ENCODE measurements at places on chromosomes 7 and 10. TPM values are rescaled to one million over a fixed set of nuclear protein-coding genes. Genes with fewer than 3 reads are reported as not detected.

DNA sequence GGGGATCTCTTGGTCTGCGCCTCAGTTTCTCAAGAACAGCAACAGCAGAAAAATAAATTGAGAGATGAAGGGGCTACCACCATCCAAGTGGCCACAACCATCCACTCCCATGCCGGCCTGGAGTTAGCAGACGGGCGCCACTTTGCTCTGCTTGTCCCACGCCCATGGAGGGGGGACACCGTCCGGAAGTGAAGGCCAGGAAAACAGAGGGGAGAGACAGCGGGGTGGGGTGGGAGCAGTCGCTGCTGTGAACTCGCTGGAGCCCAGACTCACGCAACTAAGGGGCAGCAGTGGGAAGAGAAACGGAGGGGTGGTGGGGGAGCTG is 135.4 kb downstream of the KIF20B start:
- no peak for DNase-seq

- DNase-seq: no peak
Measured at GRCh38 chr7:67547183-67547907, 550.7 kb downstream of the TYW1 start.

Gene KLLN
- total RNA-seq: 5.1 TPM

GRCh38 chr10:98411166-98411565 is 3.8 kb downstream of the PYROXD2 start:
- no peak for DNase-seq

GRCh38 chr10:119863951-119864565 is 8.6 kb downstream of the MCMBP start:
- no peak for DNase-seq

GRCh38 chr10:80480852-80481251 is 26.7 kb downstream of the TSPAN14 start:
- no peak for DNase-seq

Gene ADO
- 15.4 TPM for total RNA-seq

DNA sequence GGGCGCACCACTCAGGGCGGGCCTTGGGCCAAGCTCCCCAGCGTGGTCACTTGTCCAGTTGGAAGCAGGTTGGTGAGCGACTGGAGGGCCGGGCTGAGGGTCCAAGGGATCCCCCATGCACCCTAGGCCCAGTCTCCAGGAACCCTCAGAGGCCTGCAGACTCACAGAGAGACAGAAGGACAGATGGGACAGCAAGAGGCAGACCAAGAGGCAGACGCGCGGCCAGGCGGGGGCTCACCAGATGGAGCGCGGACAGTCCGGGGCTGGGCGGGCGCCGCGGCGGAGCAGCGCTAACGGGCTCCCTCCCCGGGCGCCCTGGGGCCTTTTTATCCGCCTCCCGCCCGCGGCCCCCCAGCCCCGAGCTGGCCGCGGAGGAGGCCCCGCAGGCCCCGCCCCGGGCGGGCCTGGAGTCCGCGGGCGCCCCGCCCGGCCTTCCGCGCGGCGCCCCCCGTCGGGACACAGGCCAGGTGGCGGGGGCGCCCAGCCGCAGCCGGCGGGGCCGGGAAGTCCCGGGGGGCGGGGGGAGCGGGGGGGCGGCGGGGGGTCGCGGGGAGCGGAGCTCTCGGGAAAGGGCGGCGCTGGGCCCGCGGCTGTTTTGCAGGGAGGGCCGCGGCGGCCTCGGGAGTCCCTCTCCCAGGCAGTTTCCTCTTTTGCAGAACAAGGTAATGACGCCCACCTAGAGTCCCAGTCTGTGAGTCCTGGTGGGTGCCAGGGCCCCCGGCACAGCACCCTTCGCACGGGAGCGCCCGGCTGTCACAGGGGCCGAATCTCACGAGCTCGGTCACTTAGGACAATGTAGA is at the start of gene LOXL4:
LOXL4 (minus strand) TSS at position 301 of the 800 bp plus-strand sequence. CDS start 5,175 bp downstream, outside the sequence.
- peak; percentile 56 for DNase-seq

DNA sequence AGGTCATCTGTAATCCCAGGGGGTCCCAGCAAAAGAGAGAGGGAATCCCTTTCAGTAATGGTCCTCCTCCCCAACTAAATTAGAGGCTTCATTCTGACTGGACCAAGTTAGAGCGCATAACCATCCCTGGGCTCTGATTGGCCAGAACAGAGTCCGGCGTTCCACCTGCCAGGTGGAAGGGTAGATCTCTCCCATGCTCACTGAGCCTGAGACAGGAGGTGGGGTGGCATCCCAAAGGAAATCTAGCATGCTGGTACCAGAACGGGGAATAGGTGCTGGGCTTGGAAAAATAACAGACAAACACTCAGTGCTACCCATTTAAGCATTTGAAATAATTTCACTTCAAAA is 21.0 kb upstream of the TSPAN33 start:
- no peak for DNase-seq

DNA sequence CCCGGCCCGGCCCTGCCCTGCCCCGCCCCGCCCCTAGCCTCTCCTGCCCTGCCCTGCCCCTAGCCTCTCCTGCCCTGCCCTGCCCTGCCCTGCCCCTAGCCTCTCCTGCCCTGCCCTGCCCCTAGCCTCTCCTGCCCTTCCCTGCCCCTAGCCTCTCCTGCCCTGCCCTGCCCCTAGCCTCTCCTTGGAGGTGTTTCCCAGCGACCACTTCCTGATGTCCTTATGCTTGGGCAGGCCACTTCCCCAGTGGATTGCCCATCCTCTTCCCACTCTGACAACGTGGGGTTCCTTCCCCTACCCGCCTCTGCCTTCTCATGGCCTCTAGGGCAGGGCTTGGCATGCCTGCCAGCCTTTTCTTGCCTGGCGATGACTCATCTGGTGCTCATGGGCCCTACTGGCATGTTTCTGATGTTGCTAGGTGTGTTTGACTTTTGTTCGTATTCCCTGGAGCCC is 21.2 kb downstream of the PRXL2A start:
- no peak for DNase-seq

DNA sequence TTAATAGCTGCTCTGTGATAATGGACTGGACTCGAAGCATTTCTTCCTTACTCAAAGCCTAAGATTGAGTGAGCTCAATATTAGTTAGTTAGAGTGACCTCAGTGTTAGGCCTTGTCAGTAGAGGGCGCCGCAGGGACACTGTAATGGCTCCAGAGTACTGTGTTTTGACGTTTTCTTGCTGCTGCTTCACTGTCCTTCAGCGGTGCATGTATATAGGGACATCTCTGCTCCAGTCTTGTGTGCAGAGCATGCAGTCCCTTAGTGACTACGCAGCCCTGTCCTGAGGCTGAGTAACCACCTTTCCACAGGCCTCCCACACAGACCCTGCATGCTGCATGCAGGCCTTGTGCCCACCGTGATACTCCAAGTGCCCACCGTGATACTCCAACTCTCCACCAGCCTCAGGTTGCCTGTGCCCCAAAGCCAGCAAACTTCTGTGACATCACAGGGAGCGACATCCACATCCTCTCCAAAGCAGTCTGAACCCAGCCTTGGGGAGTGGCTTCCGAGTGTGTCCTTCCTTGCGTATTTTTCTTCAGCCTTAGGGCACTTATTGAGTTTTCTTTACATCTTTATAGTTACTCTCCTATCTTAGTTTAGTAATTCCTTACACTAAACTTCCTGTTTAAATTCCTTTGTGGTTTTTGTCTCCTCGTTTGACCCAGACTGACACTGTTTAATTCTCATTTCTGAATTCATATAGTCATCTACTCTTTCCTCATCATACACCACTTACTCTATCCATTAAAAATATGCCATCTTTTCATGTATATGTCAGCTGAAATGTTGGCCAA is 118.2 kb downstream of the JAZF1 start:
- no peak for DNase-seq

GRCh38 chr10:126504761-126505112 is 116.5 kb upstream of the ADAM12 start:
- no peak for DNase-seq

All from umbilical cord (tissue), 2 donors.